ENCODE measurements at places on chromosomes 4 and X. TPM values are rescaled to one million over a fixed set of nuclear protein-coding genes. Genes with fewer than 3 reads are reported as not detected.

- H3K4me3 ChIP-seq = no peak overlapping the region
- H3K4me1 ChIP-seq = no peaks in the 10 kb centered on the region
- H3K27me3 ChIP-seq = no peaks in the 10 kb centered on the region
These were observed 314.4 kb downstream of the PCDH7 start for GRCh38 chr4:31034550-31034949.

DNA sequence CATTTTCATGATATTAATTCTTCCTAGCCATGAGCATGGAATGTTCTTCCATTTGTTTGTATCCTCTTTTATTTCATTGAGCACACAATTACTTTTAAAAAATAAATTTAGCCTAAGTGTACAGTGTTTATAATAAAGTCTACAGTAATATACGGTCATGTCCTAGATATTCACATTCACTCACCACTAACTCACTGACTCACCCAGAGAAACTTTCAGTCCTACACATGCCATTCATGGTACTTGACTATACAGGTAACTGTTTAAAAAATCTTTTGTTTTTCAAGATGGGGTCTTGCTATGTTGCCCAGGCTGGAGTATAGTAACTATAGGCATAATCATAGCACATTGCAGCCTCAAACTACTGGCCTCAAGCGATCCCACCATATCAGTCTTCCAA, 348.1 kb downstream of the RAPGEF2 start:
- no peaks in the 10 kb centered on the region for H3K4me1 ChIP-seq
- H3K27ac ChIP-seq = no peak overlapping the region
- no peaks in the 10 kb centered on the region for H3K36me3 ChIP-seq
- H3K4me3 ChIP-seq = no peak overlapping the region
- no peak for DNase-seq
- H3K27me3 ChIP-seq = no peaks in the 10 kb centered on the region

DNA sequence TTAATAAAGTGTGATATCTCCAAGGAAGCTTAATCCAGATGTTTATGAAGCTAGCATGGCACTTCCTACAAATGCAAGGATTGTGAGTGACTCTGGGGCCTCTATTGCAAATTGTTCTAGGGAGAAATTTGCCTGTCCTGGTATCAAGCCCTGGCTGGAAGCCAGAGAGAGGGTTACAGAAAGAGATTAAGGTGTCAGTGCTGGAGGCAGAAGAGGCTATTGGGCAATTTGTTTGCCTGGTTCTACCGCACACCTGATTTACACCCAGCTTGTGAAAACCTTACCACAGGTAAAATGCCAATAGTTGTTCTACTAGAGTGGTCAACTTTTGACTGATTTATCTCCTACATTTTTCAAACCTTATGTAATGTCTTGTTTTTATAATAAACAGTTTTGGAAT, 186.7 kb upstream of the FAT1 start:
- no peaks in the 10 kb centered on the region for H3K27me3 ChIP-seq
- no peak overlapping the region for H3K4me3 ChIP-seq
- DNase-seq = no peak
- no peaks in the 10 kb centered on the region for H3K4me1 ChIP-seq

DNA sequence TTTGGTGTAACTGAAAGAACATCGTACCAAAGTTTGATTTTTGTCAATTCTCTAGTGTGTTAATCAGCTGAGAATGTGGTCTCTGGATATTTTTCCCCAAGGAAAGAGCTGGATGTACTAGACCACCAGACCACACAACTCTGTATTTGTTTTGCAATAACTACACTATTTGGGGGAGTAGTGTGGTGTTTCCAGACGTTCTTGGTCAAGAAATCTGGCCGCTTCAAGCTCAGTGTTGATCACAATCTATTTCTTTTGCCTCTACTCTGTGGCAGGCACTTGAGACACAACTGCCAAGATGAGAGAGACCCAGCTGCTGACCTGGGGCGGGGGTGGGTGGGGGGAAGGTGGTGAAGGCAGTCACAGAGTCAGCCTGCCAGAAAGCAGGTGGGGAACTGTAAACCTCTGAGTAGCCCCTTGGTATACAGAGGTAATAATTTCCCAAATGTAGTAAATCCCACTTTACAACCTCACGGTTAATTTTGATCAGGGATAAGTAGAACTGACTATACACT, 30.6 kb downstream of the PTTG2 start:
- no peak overlapping the region for H3K4me3 ChIP-seq
- H3K4me1 ChIP-seq = peaks cover 5% of the 10 kb centered on the region
- no peaks in the 10 kb centered on the region for H3K36me3 ChIP-seq

GRCh38 chr4:120616041-120616440, 306.5 kb downstream of the PRDM5 start:
- H3K36me3 ChIP-seq = no peaks in the 10 kb centered on the region
- H3K4me1 ChIP-seq = no peaks in the 10 kb centered on the region
- no peak for DNase-seq
- no peak overlapping the region for H3K27ac ChIP-seq
- H3K27me3 ChIP-seq = no peaks in the 10 kb centered on the region

- no peaks in the 10 kb centered on the region for H3K27me3 ChIP-seq
- DNase-seq = no peak
- no peaks in the 10 kb centered on the region for H3K36me3 ChIP-seq
- no peaks in the 10 kb centered on the region for H3K4me1 ChIP-seq
- no peak within 1 kb of the TSS for H3K4me3 ChIP-seq
These were observed at the start of gene IGSF1 for GRCh38 chrX:131288738-131289511. IGSF1 (minus strand) TSS chrX:131289306; CDS start chrX:131286674, 2,632 bp downstream.

- H3K4me1 ChIP-seq = no peaks in the 10 kb centered on the region
- H3K27ac ChIP-seq = no peak overlapping the region
- no peaks in the 10 kb centered on the region for H3K27me3 ChIP-seq
- H3K36me3 ChIP-seq = no peaks in the 10 kb centered on the region
- no peak overlapping the region for H3K4me3 ChIP-seq
These were observed 68.9 kb downstream of the COL25A1 start for GRCh38 chr4:109233570-109233969.

GRCh38 chr4:18075823-18076433, 54.4 kb upstream of the LCORL start:
- H3K27me3 ChIP-seq = peaks cover 2% of the 10 kb centered on the region
- H3K36me3 ChIP-seq = no peaks in the 10 kb centered on the region
- no peak overlapping the region for H3K27ac ChIP-seq
- peaks cover 5% of the 10 kb centered on the region for H3K4me1 ChIP-seq
- H3K4me3 ChIP-seq = no peak overlapping the region
- DNase-seq = no peak

DNA sequence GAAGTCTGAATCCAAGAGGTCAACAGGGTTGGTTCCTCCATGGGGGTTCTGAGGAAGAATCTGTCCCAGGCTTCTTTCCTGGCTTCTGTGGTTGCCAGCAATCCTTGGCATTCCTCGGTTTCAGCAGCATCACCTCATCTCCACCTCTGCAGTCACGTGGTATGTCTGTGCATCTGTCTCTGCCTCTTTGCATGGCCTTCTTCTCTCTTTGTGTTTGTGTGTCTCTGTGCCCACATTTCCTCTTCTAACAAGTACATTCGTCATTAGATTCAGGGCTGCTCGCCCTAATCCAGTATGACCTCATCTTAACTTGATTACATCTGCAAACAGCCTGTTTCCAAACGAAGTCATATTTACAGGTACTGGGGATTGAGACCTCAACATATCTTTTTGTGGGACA, 114.0 kb downstream of the BCOR start:
- H3K27ac ChIP-seq = no peak overlapping the region
- no peaks in the 10 kb centered on the region for H3K4me1 ChIP-seq
- H3K4me3 ChIP-seq = no peak overlapping the region
- H3K36me3 ChIP-seq = no peaks in the 10 kb centered on the region
- no peak for DNase-seq

DNA sequence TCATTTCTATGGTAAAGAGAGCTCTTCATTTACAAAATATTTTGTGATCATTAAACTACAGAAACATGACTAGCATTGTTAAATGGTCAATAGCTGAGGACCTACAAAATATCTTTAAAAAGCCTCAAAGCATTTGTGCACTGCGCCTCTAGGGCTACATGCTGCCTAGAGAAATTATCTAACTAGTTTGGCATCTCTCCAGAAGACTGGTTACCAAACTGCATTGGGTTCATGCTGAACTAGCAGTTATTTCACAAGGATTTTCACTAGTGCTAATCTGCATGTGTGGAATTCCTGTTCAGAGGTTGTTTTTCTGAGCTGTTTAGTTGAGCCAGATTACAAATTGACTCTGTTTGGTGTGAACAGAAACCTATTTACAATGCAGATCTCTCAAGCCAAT, 58.5 kb upstream of the PITX2 start:
- DNase-seq = no peak
- no peaks in the 10 kb centered on the region for H3K27me3 ChIP-seq
- H3K4me3 ChIP-seq = no peak overlapping the region

DNA sequence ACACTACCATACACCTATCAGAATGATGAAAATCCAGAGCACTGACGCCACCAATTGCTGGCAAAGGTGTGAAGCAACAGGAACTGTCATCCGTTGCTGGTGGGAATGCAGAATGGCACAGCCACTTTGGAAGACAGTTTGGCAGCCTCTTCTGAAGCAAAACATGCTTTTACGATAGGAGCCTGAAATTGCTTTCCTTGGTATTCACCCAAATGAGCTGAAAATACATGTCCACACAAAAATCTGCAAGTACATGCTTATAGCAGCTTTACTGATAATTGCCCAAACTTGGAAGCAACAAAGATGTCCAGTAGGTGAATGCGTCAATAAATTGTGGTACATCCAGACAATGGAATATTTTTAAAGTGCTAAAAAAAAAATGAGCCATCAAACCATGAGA, 322.8 kb upstream of the FAT1 start:
- no peaks in the 10 kb centered on the region for H3K27me3 ChIP-seq
- H3K4me3 ChIP-seq = no peak overlapping the region
- no peak overlapping the region for H3K27ac ChIP-seq

DNA sequence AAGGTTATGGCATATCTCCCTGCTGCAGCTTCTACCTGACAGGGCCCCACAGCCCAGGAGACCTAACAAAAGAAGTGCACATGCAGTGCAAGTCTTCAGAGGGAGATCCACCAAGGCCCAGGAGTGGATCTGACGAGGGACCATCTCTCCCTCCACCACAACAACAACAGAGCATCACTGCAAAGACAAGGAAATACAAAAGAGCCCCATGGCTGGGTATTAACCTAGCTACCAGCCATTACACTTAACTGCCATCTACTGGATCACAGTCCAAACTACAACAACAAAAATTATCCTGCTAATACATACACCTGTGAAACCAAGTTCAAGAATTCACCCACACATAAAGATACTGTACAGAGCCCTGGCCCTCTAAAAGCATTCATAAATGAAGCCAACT, 280.2 kb upstream of the SLC7A11 start:
- no peak overlapping the region for H3K4me3 ChIP-seq

DNA sequence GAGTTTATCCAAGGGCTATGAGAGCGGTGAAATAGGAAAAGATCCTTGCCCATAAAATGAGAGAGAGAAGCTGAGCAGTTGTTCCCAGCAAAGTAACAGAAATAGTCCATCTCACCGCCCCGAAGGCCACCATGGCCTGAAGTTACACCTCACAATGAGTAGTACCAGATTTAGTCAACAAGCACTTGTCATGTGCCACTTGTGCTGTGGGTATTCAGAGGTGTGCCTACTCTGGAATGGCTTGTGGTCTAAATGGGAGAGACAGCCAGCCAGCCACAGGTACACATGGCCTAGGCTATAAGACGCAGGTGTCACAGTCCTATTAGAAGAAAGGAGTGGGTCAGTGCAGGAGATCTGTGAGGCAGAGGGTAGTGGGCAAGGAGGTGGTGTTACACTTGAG, 54.6 kb upstream of the MAP3K15 start:
- no peaks in the 10 kb centered on the region for H3K36me3 ChIP-seq
- no peak overlapping the region for H3K27ac ChIP-seq
- no peaks in the 10 kb centered on the region for H3K4me1 ChIP-seq
- H3K4me3 ChIP-seq = no peak overlapping the region

DNA sequence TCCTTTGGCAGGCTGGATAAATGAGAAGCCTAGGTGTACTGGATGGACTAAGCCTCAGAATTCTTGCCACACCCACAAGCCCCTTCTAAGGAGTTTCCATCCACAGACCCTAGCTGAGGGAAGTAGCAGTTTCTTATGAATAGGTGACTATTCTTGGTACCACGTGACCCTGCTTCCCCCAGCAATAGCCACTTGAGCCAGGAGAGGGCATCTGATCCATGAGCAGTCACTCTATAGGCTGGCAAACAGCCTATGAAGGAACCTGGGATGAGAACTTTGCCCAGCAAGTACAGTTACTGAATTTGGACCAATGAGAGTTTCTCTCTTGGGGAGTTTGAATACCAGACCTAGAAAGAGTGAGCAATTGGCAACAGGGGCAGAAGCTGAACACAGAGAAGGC, 84.0 kb downstream of the RTL9 start:
- no peak overlapping the region for H3K4me3 ChIP-seq
- no peaks in the 10 kb centered on the region for H3K36me3 ChIP-seq
- H3K4me1 ChIP-seq = no peaks in the 10 kb centered on the region
- no peak for DNase-seq
- H3K27ac ChIP-seq = no peak overlapping the region

- H3K27ac ChIP-seq = no peak overlapping the region
- H3K27me3 ChIP-seq = no peaks in the 10 kb centered on the region
- H3K4me3 ChIP-seq = no peak overlapping the region
- H3K36me3 ChIP-seq = no peaks in the 10 kb centered on the region
These were observed 227.9 kb upstream of the PITX2 start for GRCh38 chr4:110850461-110851442.

GRCh38 chr4:3781997-3782930, 16.1 kb downstream of the ADRA2C start:
- H3K27me3 ChIP-seq = no peaks in the 10 kb centered on the region
- no peak overlapping the region for H3K27ac ChIP-seq
- no peaks in the 10 kb centered on the region for H3K4me1 ChIP-seq

DNA sequence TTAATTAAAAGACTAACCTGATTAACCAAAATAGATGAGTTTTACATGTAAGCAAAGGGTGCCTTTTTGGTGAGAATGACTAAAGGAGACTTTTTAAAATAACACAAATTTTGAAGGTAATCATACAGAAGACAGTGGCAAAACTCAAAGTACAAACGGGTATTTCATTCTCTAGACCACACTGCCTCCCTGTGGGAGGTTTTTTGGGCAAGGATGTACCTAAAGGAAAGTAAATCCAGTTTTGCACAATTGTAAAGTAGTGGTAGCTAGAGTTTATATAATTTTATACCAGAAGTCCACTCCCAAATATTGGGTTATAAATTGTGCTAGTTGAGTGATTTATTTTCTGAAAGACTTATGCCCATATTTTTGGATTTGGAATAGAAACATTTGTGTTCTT, 201.0 kb downstream of the PAPSS1 start:
- no peaks in the 10 kb centered on the region for H3K36me3 ChIP-seq
- H3K4me1 ChIP-seq = no peaks in the 10 kb centered on the region
- no peak overlapping the region for H3K27ac ChIP-seq
- DNase-seq = no peak
- no peak overlapping the region for H3K4me3 ChIP-seq

- no peak overlapping the region for H3K27ac ChIP-seq
- H3K4me1 ChIP-seq = no peaks in the 10 kb centered on the region
- H3K27me3 ChIP-seq = no peaks in the 10 kb centered on the region
- DNase-seq = no peak
- H3K4me3 ChIP-seq = no peak overlapping the region
- H3K36me3 ChIP-seq = no peaks in the 10 kb centered on the region
These were observed 57.9 kb upstream of the STIM2 start for GRCh38 chr4:26802790-26803189.

DDX53 gene
- total RNA-seq = not detected

CT45A3 gene
- total RNA-seq = not detected

RGS12 gene
- 2.3 TPM for total RNA-seq

CCSER1 gene
- total RNA-seq = not detected

SMR3A gene
- total RNA-seq = not detected

Measured in CD8-positive, alpha-beta memory T cell (primary cell).